ENCODE measurements at places on chromosomes 3 and 15. TPM values are rescaled to one million over a fixed set of nuclear protein-coding genes. Genes with fewer than 3 reads are reported as not detected.
A peak's percentile ranks its signal among the peaks of the same experiment; 100 is the strongest.

DNA sequence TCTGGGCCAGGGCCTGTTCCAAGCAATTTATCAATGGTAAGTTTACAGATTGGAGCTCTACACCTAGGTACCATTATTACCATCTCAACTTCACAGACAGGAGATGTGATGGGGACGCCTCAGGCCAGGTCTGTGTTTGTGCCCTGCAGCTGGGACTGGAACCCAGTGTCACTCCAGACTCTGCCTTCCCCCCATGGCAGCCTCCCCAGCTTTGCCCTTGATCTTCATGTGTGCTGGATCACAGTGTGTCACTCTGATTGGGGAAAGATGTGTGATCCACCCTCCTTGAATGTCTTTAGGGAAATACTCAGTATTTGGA lies 59.6 kb downstream of the MGLL start:
- no peaks in the 10 kb centered on the region for H3K36me3 ChIP-seq
- H3K4me3 ChIP-seq = no peak overlapping the region
- no peaks in the 10 kb centered on the region for H3K27me3 ChIP-seq

- peaks cover 88% of the 10 kb centered on the region for H3K27me3 ChIP-seq
- H3K4me1 ChIP-seq = no peaks in the 10 kb centered on the region
- H3K36me3 ChIP-seq = no peaks in the 10 kb centered on the region
Observed at GRCh38 chr3:68963376-68963775, 31.0 kb upstream of the TAFA4 start.

DNA sequence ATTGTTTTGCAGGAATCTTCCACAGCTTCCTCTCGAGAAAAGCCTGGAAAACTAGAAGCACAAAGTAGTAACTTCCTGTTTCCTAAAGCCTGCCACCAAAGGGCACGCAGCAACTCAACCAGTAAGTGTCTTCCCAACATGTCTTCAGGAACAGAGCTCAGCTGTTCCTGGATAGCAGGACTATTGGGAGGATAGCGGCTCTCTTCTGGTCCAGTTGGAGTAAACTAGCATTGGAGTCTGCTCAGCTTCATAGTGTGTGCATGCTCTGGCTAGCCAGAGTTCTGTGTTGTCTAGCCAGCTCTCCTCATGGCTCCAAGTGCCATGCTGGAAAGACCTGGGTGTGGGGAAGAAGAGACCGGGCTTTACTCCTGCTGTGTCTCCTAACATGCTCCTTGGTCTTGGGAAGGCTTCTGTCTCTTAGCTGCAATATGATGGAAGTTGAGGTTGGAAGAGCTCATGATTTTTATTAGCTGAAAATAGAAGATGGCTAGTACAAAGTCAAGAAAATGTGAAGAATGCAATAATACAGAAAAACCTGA lies 63.1 kb downstream of the IL16 start:
- no peak overlapping the region for H3K4me3 ChIP-seq
- H3K27ac ChIP-seq = no peak overlapping the region
- peaks cover 18% of the 10 kb centered on the region for H3K4me1 ChIP-seq

- H3K27me3 ChIP-seq = no peaks in the 10 kb centered on the region
- no peak overlapping the region for H3K27ac ChIP-seq
- H3K36me3 ChIP-seq = peaks cover 63% of the 10 kb centered on the region
- no peaks in the 10 kb centered on the region for H3K4me1 ChIP-seq
Observed at GRCh38 chr3:45958321-45958791, 15.1 kb downstream of the CXCR6 start.

- no peak overlapping the region for H3K27ac ChIP-seq
- H3K4me1 ChIP-seq = no peaks in the 10 kb centered on the region
- no peaks in the 10 kb centered on the region for H3K27me3 ChIP-seq
- H3K4me3 ChIP-seq = no peak overlapping the region
- no peak for DNase-seq
Observed at GRCh38 chr15:59960318-59960717, 43.8 kb upstream of the FOXB1 start.

GRCh38 chr3:118818386-118818785 lies 216.3 kb downstream of the IGSF11 start:
- no peaks in the 10 kb centered on the region for H3K27me3 ChIP-seq
- H3K36me3 ChIP-seq = no peaks in the 10 kb centered on the region
- DNase-seq = peak; percentile 24
- no peak overlapping the region for H3K4me3 ChIP-seq
- H3K27ac ChIP-seq = peak overlapping the region; percentile 36

GRCh38 chr3:24937228-24937627 lies 442.6 kb upstream of the THRB start:
- no peak overlapping the region for H3K27ac ChIP-seq
- H3K4me1 ChIP-seq = no peaks in the 10 kb centered on the region

DNA sequence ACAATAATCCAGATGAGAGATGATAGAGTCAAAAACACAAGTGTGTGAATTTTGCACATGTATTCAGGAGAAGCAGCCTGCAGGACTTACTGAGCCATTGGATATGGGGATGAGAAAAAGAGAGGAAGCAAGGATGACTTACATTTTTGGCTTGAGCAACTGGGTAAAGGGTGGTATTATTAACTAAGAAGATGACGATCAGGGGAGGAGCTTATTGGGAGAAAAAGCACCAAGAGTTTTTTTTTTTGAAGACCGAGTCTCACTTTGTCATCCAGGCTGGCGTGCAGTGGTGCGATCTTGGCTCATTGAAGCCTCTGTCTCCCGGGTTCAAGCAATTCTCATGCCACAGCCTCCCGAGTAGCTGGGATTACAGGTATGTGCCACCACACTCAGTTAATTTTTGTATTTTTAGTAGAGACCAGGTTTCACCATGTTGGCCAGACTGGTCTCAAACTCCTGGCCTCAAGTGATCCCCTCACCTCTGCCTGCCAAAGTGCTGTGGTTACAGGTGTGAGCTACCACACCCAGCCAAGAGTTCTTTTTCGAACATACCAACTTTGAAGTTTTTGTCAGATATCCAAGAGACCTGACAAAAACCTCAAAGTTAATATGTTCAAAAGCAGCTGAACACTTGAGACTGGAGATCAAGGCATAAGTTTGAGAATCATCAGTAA lies 14.8 kb upstream of the SH3BP5 start:
- peaks cover 7% of the 10 kb centered on the region for H3K4me1 ChIP-seq
- no peaks in the 10 kb centered on the region for H3K36me3 ChIP-seq
- DNase-seq = no peak
- peaks cover 26% of the 10 kb centered on the region for H3K27me3 ChIP-seq
- H3K27ac ChIP-seq = no peak overlapping the region

- no peak overlapping the region for H3K27ac ChIP-seq
- no peaks in the 10 kb centered on the region for H3K27me3 ChIP-seq
- no peak for DNase-seq
- H3K36me3 ChIP-seq = peaks cover 6% of the 10 kb centered on the region
Observed at GRCh38 chr15:63601704-63602185, 4.6 kb downstream of the FBXL22 start.

The C15orf40 gene
- total RNA-seq = 38.1 TPM

The ZPLD1 gene
- 0.22 TPM for total RNA-seq

The ARHGAP31 gene
- 4.7 TPM for total RNA-seq

The CFAP44 gene
- total RNA-seq = 4.0 TPM

The CYFIP1 gene
- 99.1 TPM for total RNA-seq

The B3GNT5 gene
- total RNA-seq = 104 TPM
